ENCODE measurements at places on chromosomes 11 and 22.
A peak's percentile ranks its signal among the peaks of the same experiment; 100 is the strongest.

DNA sequence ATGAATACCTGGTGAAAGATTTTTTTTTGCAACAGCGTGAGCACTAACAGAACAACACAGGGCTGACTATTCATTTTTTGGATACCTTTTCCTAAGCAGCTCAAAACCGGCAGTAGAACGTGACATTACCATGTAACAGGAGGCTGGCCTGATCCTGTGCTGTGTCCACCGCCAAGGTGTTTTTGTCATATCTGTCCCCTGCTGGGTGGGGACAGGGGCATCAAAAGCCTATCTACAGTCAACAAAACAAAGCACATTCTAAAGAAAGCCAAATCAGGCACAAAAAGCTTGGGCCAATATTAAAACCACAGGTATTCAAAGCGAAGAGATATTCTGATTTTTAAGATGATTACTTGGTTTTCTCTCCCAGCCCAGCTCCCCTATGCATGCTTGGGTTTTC, 151.2 kb downstream of the LRRC4C start:
- DNase-seq, result no peak

DNA sequence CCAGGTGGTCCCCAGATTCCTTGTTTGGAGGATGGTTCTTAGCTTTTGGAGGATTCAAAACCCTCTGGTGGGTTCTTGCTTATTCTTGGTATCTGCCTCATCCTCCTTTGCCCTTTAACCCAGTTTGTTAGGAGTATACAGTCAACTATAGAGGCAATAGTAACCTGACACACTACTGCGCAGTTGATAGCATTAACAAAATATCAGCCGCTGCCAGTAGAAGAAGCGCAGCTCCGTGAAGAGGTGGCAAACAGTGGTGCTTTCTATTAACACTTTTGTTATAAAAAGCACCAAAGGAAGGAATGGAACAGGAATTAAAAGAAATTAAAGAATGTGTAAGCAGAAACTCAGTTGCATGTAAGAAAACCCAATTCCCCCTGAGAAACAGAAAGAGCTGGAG, 29.3 kb downstream of the SLC22A25 start:
- no peak for DNase-seq

GRCh38 chr11:62446091-62446490, 27.3 kb downstream of the SCGB1A1 start:
- no peak for DNase-seq

GRCh38 chr11:120977266-120978137, 46.4 kb upstream of the TBCEL start:
- DNase-seq, result no peak

DNA sequence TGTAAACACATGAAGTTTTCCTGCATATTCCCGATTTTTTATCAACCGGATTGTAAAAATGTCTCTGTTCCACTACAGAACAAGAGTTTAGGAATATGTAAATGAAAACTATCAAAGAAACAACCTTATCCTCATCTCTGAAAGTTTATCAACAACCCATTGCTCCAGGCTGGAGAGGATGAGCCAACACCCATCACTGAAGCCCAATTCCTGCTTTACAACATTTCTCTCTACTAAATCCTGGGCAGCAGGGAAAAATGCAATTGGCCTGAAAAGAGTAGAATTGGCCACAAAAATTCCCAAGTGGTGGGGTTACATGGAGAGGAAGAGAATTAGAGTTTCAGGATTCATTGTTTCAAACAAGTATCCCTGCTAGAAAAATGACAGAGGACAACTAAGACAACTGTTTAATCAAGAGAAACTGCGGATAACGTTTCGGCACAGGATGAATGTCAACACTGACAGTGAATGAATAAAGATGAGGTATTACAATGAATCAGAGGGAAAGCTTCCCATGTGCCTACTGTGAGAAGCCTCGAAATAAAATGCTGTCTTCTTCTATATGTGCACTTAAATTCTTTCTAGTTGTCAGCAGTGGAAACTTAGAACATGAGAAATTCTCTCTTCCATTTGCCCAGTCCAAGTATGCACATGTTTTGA, 317.3 kb upstream of the ANO3 start:
- no peak for DNase-seq

DNA sequence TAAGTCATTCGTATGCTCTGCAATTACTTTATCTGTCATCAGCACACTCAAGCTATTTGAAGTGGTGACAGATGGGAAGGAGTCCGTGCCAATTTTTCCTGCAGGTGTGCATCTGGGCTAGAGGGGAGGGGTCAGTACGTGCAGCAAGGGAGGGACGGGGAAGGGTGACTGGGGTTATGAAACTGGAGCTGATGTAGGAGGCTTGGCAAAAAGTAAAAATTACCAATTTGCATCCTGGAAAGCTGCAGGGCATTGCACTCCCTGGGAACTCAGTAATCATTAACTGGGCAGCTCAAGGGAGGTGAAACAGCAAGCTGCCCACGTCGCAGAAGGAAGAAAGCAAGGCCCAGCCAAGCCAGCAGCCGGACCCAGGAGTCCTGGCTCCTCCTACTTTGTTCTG, 87.1 kb upstream of the TMEM45B start:
- no peak for DNase-seq

DNA sequence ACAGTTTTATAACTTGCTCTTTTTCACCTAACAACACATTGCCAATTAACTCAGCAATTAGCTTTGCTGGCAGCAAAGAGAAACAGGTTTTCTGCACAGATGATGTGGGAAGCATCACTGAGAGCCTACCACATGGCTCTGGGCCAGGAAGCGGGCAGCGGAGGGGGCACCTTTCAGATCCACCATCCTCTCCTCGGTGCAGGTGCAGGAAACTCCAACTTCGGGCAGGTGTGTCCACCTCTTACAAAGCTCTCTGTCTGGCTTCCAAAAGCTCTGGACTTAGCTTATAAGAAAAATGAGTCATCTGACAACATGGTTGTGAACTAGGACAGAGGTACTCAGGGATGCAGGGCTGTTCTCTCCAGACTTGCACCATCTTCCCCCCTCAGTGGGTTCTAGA, 77.0 kb downstream of the RPS6KA4 start:
- no peak for DNase-seq

- DNase-seq, result no peak
Measured at GRCh38 chr11:133911171-133911570, 45.6 kb downstream of the IGSF9B start.

GRCh38 chr11:70948855-70949531, 303.4 kb downstream of the SHANK2 start:
- DNase-seq, result no peak

DNA sequence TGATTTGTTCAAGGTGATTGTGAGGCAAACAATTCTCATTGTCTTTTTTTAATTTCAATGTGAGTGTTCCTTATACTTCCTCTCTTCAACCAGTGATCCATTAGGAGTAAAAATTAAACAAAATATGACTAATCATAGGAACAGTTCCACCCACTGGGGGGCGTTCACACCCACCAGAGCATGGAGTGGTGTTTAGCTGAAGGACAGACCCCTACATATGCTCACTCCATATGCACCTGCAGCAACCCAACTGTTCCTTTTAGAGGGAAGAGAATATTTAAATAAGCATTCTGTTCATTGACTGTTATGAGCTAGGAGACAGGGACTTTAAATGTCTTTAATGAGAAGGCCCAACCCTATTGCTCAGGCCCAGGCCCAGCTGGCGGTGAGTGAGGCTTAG, 78.7 kb upstream of the DRD2 start:
- no peak for DNase-seq

DNA sequence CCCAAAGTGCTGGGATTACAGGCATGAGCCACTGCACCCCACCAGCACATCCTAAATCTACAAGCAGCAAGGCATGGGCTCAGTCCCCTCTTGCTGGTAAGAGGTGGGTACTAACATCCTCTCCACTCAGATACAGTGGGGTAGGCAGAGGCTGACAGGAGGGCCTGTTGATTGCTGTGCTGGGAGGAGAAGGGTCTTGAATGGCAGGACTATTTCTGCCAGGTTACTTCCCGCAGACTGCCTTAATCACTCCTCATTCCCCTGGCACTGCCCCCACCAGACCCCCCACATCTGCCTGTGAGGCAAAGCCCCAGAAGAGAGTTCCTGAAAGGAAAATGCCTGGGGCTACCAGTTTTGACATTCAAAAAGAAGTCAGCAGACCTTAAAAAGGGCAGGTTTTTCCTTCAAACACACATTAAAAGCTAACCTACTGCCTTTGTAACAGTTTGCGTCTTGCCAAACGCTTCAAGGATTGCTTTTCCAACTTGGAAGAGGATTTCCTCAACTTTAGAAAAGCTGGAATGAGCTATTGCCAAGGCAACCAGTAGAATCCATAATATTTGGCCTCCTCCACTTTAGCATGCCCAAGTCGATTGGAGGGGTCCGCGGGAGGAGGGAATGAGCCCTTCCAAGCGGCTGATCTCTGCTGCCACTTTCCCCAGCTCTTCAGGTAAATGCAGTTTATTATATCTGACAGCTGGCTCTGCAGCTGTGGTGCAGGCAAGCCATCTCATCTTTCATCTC, 62.0 kb downstream of the FDX1 start:
- DNase-seq, result no peak

DNA sequence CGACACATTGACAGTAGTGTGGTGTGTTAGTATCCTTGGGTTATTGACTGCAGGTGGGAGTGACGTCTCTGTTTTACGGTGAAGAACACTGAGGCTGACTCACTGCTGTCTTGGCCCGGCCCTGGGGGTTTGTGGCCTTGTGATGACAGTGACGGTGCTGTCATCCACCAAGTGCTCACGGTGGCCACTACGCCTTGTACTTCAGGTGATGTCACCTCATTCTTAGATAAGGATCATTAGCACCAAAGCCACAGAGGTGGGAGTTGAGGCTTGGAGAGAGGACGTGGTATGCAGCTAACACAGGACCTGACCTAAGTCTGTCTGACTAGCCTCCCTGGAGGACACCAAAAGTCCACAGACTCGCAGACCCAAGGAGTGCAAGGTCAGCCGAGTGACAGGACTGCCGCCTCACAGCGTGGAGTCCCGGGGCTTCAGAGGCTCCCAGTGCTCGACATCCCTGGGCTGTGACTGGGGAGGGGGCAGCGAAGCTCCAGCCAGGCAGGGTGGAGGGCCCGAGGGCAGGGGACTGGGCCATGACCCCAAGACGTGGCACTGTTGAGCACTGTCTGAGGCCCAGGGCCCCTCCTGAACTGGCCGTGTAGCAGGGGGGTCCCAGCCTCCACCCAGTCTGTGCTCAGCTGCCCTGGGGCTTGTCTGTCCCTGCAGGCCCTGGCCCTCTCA, 56.5 kb downstream of the NAT10 start:
- DNase-seq, result no peak

DNA sequence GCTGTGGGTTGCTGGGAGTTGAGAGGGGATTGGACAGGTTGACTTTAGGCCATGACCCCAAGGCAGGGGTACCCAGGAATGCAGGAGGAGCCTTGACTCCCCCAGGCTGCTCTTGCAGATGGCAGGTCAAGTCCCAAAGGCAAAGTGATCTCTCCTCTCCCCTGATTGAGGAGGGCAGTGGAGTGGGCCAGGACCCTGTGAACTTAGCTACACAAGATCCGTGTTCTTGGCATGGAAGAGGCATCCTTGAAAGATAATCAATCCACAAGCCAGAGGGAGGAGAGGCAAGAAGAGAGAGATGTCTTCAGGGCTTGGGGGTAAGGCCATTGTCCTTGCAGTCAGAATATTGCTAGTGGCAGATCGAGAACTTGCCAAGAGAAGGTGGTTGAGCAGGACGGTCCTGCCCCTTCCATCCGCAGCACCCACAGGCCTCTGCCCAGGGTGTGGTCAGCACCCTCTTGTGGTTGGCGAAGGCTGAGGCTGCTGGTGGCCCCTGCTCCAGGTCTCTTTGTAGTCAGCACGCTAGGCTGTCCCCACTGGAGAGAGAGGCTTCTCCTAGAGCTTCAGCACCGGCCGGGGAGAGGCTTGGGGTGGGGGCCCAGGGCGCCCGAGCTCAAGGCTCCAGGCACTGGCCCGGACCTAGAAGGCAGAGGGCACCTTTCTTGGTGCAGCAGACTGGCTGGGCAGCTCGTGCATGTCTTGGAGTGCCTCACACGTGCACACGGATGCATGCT, 45.4 kb downstream of the KCNC1 start:
- no peak for DNase-seq

- no peak for DNase-seq
Measured at GRCh38 chr22:49518436-49518970, 309.2 kb downstream of the BRD1 start.

DNA sequence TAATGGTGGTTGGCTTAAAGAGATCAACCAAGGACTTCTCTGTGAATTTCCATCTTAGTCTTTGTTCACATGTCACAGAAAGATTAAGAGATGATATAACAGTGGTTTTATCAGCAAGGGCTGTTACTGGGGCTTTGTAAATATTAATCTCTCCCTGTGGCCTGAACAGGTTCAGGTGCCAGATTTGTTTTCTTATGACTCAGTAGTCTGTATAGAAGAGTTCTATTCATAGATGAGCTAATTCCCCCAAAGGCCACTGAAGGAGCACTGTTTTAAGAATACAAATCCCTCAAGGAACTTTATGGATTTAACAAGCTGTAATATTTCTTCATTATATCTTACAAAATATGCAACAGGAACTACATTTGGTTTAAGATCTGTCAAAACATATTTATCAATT, 50.4 kb downstream of the TCP11L1 start:
- DNase-seq, result no peak

DNA sequence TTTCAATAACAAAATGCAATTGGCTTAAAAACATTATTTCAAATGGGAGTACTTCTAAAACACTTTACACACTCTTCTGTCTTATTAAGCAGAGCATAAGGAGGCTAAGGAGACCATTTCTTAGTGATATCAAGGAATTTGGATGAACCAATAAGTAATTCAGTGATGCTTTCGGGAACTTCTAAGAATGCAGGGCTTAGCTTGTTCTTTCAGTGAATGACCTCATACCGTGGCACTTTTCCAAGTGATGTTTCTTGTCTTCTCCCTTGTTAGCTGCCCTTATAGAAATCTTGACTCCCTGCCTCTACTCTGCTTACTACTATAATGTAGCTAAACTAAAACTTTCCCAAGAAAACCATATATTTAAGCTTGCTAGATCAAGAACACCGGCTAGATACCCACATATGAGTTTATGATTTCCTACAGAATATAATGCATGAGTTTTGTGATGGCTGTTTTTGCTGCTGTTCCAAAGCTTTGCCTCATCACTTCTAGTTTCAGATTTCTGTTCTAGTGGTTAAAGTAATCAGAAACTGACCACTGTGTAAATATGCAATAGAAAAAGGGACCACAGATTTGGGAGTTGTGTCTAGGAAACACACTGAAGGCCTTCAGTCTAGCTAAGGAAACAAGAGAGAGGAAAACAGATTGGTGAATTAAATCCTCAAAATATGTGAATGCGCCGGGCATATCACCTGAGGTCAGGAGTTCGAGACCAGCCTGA, 37.5 kb upstream of the STK33 start:
- DNase-seq, result no peak

- no peak for DNase-seq
Measured at GRCh38 chr11:104572279-104572678, 326.0 kb downstream of the CASP12 start.

- no peak for DNase-seq
Measured at GRCh38 chr11:105573091-105573490, 36.8 kb upstream of the GRIA4 start.

GRCh38 chr11:62545437-62546243, 966 bp downstream of the AHNAK start:
- DNase-seq, result peak; percentile 76

GRCh38 chr22:45164270-45165088, 754 bp downstream of the NUP50 start:
- peak; percentile 31 for DNase-seq

GRCh38 chr11:90465553-90465952, 242.7 kb upstream of the CHORDC1 start:
- DNase-seq, result no peak
